Ammon's horn (tissue), 1 donor: ENCODE measurements at places on chromosomes 1 and 21.

DNA sequence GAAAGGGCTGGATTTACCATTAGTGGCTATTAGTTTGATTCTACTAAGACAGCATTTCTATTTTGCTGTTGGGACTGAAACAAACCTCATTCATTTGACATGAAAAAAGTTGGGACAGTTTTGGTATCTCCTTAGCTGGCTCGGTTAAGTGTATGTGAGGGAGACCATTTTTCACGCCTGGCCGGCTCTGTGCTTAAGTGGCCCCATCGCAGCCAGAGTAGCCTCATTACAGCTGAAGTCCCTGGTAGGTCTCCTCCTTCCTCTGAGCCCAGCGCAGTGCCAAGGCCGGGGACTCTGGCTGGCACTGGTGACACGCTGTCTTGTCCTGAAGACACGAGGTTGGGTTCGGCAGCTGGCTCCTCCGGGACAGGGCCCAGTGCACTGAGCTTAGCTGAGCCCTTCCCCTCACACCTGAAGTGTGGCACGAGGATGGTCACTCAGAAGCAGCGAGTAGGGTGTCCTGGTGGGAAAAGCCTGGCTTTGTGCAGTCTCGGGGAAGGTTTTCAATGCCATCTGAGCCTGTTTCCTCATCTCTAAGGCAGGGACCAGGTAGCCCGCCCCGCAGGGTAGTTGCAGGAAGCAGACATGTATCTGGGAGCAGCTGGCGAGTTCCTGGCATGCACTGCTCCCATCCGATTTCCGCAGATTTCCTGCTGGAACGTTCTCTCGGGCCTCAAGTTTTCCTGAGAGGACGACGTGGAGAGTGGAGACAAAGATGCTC lies 196.5 kb downstream of the DYRK1A start:
- DNase-seq: no peak

- DNase-seq: no peak
Observed at GRCh38 chr1:214514032-214514818, 37.2 kb downstream of the PTPN14 start.

- no peak for DNase-seq
Observed at GRCh38 chr1:15691434-15692032, 7.4 kb downstream of the PLEKHM2 start.

DNA sequence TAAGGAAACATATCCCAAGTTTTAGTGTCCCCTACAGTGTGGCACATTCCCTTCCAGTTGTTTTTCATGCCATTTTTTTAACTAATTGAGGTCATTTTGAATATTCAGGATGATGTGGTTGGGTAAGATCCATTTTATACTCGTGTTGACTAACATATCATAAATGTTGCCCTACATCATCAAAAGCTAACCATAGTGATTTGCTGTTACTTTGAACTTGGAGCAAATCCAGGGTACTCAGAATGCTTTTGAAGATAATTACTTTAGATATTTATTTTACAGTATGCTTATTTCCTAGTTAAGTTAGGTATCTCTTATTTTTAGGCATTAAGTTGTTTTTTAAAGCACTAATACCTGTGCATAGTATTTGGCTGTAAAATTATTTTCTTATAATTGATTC lies 57.8 kb downstream of the DYRK1A start:
- DNase-seq: no peak

GRCh38 chr1:61641578-61642336 lies 83.2 kb downstream of the TM2D1 start:
- DNase-seq: peak; percentile 74

DNA sequence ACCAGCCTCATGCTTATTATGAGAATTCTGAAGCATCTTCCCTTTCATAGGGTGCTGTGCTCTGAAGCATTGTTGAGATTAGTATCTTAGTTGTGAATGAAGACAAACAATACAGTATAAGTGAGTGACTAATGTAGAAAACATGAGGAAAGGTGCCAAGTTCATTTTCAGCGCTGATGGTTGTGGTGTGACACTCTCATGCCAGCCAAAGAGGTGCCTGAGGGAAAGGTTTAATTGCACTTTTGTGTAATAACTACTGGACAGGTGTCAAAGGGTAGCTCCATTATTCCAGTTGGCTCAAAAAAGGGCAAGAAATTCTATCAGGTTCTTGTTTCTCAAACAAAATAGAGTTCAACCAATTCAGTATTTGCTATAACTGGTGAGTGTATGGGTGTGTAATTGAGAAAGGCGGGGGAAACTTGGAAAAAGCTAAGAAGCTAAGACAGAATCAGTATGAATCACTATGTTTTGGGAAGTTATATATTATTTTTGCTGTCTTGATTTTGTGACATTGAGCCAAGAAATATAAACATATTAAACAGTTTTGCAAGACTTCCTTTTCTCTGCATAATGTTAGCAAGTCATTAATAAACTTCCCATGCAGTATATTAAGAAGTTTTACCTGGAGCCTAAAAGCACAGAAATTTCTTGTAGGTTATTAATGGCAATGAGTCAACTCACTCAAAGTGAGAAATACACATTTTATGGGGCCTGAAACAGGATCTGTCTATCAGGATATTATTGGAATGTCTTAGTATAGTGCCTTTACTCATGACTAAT lies 31.8 kb downstream of the KCNK2 start:
- DNase-seq: no peak

GRCh38 chr1:243287652-243288051 lies 31.8 kb downstream of the SDCCAG8 start:
- peak; percentile 60 for DNase-seq

GRCh38 chr1:6732942-6733341 lies 31.3 kb upstream of the DNAJC11 start:
- no peak for DNase-seq

DNA sequence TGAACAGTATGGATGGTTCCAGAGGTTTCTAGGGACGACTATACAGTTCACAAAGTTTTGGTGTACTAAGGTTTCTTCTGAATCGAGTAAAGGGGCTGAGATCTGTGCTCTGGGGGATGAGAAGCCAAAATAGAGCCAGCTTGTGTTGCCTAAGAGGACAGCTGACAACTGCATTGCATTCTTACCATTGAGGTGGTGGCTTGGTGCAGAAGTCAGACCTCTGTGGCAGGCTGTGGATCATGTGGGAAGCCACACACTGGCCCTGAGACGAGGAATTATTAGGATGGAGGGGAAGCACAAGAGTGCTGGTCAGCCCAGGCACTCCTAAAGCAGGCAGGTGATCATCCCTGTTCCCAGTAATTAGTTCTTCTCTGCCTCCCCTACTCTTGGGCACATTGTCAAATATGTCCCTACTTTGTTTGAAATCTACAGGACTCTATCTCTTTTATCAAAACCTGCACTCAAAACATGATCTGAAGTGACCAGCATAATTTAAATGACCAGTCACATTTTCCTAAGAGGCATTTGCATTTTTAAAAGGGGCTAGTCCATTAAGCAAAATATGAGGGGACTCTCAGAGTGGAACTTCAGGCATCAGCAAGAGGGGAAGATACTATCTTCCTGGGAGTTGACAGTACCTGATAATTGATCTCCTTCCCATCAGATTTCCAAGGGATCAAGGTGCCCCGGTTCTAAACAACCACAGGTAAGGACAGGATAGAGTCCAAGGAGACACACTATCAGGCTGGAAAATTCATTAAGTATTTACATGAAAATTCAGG lies at the start of gene FCRLB:
Gene FCRLB, plus strand, starts transcription at position 589 of the 782 bp plus-strand sequence. CDS start 1,129 bp downstream, outside the sequence.
- DNase-seq: no peak

DNA sequence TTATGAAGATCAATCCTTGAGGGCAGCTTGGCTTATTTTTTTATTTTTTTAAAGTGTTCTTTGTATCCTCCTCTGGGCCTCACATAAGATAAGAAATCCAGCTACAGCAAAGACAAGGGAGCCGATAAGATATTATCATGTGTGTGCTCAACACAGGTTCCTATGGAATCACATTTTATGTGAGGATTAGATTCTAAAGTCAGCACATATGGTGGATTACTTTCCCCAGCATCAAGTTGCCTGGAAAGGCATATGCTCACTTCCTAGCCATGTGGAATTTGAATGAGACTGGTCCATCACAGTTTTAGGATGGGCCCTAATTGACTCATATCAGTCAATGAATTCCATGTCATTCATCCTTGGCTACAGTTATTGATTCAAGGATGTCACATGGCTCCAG lies 456.9 kb upstream of the LRRC7 start:
- DNase-seq: no peak

- no peak for DNase-seq
Observed at GRCh38 chr1:89149976-89150375, 24.1 kb upstream of the GBP2 start.

GRCh38 chr1:179757933-179758332 lies 14.8 kb downstream of the FAM163A start:
- DNase-seq: peak; percentile 17
